ENCODE measurements at places on chromosomes 1 and 21.
A peak's percentile ranks its signal among the peaks of the same experiment; 100 is the strongest.

DNA sequence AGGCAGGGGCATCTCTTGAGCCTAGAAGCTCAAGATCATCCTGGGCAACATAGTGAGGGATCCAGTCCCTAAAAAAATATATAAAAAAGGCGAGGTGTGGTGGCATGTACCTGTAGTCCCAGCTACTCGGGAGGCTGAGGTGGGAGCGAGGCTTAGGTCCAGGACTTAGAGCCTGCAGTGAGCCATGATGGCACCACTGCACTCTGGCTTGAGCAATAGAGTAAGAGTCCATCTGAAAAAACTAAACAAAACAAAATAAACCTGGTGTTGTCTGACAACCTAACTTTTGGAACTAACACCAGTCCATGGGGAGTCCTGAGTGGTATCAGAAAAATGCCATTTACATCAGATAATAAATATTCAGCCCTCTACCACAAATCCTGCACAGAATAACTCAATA lies 110.1 kb upstream of the NRIP1 start:
- no peak for DNase-seq

DNA sequence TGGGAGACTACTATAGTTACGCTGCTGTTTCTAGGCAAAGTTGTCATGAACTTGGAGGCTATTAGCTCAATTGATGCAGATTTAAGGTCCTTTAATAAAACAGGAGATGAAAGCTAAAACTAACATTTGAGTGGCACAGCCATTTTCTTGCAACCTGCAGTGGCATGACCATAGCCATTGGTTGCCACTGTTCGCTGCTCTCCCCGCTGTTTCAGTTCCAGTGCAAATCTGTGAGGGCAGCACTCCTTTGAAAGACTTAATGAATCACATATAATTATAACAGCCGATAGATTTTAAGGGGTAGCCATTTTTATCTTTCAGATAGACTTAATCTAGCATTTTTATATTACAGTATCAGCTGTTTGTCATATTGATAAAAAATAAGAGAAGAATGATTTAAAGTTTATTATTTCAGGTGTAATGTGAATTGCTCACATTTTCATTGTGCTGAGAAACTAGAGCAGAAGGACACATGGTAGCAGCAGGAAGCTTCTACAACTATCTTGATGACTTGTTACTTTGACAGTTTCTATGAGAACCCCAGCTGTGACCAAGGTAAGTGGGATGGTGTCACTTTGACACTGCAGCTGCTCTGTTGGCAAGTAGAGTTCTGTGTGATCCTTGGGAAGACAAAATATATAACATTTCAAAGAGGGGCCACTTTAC lies 203.7 kb downstream of the PLA2G4A start:
- no peak for DNase-seq

- no peak for DNase-seq
Observed at GRCh38 chr1:155035936-155036335, 2.3 kb downstream of the DCST1 start.

DNA sequence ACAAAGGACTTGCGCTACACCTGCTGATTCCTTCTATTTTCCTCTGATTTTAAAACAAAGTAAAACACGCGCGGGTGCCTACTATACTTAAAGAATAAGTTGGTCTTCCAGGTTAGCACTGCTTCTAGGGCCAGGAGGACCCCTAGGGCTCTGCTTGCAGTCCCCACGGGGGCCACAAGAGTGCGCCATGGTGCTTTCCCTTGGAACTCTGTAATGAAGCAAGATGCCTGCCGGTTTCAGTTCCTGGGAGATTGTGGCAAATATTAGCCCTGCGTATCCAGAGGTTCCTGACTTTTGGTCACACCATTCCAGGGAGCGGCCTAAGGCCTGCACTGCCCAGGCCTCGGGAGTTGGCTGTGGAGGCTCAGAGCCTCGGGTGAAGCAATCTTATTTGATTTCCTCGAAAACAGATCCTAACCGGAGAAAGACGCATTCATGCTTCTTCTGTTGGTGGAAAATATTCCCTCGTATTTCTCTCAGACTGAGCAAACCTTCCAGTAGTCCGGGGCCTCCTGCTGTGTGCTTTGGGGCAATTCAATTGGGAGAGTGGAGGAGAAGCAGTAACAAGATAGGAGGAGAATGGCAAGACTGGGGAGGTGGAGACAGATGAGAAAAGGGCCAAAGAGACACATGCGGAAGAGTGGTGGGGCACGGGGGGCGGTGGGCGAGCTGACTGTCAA lies 25.3 kb downstream of the ADAM30 start:
- peak; percentile 61 for DNase-seq

GRCh38 chr1:165616987-165617546 lies 14.0 kb upstream of the MGST3 start:
- no peak for DNase-seq

DNA sequence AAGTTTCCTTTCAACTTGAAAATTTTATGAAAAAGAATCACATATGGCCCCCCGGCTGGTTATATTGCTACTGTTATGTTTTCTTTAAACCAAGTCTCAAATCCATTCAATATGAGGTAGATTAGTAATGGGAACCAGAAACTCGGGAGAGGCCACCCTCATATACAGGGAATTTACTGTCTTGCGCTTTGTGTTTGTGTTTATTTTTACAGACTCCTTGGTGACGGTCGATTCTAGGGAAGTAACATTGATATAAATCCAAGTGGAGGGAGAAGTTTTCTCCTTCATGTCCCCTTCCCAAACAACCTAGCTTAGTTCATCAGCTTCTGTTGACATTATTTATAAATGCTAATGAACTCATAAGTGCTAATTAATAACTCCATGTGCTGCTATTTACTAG lies 163.5 kb upstream of the LMO4 start:
- no peak for DNase-seq

- DNase-seq: no peak
Observed at GRCh38 chr1:42176902-42177519, 12.5 kb upstream of the GUCA2A start.

GRCh38 chr1:156245451-156246232 lies 2.2 kb downstream of the PAQR6 start:
- no peak for DNase-seq

GRCh38 chr1:241495741-241496140 lies 23.8 kb downstream of the FH start:
- no peak for DNase-seq

DNA sequence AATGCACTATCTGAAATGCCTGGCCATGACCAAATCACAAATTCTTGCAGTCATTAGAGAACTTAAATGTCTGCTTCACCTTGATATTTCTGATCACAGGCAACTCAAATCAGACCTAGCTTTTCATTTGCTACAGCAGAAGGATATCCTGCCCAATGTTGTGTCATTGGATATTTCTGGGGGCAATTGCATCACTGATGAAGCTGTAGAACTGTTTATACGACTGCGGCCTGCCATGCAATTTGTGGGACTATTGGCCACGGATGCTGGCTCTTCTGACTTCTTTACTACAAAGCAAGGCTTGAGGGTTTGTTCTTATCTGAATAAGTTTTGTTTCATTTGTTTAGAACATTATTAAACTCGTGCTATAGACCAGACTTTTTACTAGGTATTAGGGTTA lies 14.9 kb downstream of the ZYG11A start:
- DNase-seq: no peak

GRCh38 chr1:103230061-103230460 lies 121.7 kb upstream of the COL11A1 start:
- no peak for DNase-seq

GRCh38 chr1:152953761-152954160 lies 6.8 kb downstream of the SPRR5 start:
- DNase-seq: no peak

DNA sequence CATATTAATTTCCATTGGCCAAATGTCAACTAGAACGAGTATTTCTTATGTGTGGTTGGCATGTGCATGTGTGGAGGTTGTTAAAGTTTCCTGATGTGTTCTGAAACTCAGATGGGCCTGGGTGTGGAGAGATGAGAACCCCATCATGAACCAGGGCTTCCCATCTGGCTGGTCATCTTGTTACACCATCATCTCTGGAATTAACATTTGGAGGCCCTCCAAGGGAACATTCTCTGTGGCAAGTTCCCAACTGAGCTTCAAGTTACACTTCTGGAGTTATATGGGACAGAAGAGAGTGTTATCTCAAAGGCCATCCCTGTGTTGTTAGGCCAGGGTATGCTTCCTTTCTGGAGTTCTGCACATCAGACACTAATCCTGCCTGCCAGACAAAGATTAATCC lies 183.6 kb downstream of the TTLL7 start:
- DNase-seq: no peak

- no peak for DNase-seq
Observed at GRCh38 chr1:156493742-156494141, 6.8 kb downstream of the MEF2D start.

GRCh38 chr1:197073978-197074377 lies 6.9 kb upstream of the F13B start:
- DNase-seq: no peak

- peak; percentile 19 for DNase-seq
Observed at GRCh38 chr1:118136187-118136941, 48.7 kb downstream of the SPAG17 start.

- no peak for DNase-seq
Observed at GRCh38 chr1:2592672-2593071, 6.1 kb downstream of the PRXL2B start.

- no peak for DNase-seq
Observed at GRCh38 chr1:38392861-38393260, 346.3 kb upstream of the POU3F1 start.

- no peak for DNase-seq
Observed at GRCh38 chr1:183769956-183770815, 34.7 kb upstream of the RGL1 start.
